WTC11 (cell line): ENCODE measurements at places on chromosomes 13 and 19. TPM values are rescaled to one million over a fixed set of nuclear protein-coding genes. Genes with fewer than 3 reads are reported as not detected.

Gene PNMA8B
- total RNA-seq = 2.8 to 4.0 TPM (median 3.6 TPM) in 3 replicates

Gene PSG6
- total RNA-seq = not detected in 3 replicates

Gene CALR
- 977 to 1,088 TPM (median 978 TPM) in 3 replicates for total RNA-seq

Gene ASF1B
- total RNA-seq = 37.1 to 40.4 TPM (median 38.4 TPM) in 3 replicates

- H3K4me3 ChIP-seq = no peak overlapping the region
- no peak for DNase-seq
- H3K27ac ChIP-seq = no peak overlapping the region
- no peaks in the 10 kb centered on the region for H3K27me3 ChIP-seq
Measured at GRCh38 chr13:88806438-88806837, 1135.3 kb downstream of the SLITRK5 start.

GRCh38 chr13:34993470-34993869 lies 51.4 kb downstream of the NBEA start:
- H3K36me3 ChIP-seq = peaks cover 65% of the 10 kb centered on the region
- H3K27me3 ChIP-seq = no peaks in the 10 kb centered on the region
- no peak overlapping the region for H3K27ac ChIP-seq
- H3K4me1 ChIP-seq = 0 out of 2 replicates have a peak, but pooled peaks cover 4% of the 10 kb centered on the region
- H3K4me3 ChIP-seq = no peak overlapping the region
- no peak for DNase-seq

- no peak overlapping the region for H3K4me3 ChIP-seq
- no peak for DNase-seq
- H3K27ac ChIP-seq = no peak overlapping the region
- H3K27me3 ChIP-seq = no peaks in the 10 kb centered on the region
Measured at GRCh38 chr13:95800436-95800835, 123.5 kb downstream of the DNAJC3 start.
